Left lung (tissue), 14 donors: ENCODE measurements at places on chromosomes 5 and 9. TPM values are rescaled to one million over a fixed set of nuclear protein-coding genes. Genes with fewer than 3 reads are reported as not detected.

The EQTN gene
- 0.66 TPM for polyA plus RNA-seq

The PLAC8L1 gene
- polyA plus RNA-seq: 1.8 TPM

DNA sequence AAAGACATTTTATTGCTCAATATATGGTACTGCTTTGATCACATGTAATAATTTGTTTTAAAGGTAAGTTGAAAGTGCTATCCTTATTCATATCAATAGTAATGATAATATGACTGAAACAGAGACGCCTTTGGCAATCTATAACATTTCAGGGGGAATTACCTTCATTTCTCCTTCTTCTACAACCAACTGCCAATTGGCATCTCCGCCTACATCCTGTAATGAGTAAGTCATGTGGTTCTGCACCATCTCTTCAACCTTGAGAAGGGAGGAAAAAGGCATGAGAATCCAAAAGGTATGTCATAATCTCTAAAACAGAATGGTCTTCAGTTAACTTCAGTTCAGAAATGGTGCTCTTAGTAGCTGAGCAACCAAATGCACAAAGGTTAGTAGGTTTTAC, 52.4 kb downstream of the HMGCR start:
- H3K27ac ChIP-seq: no peak overlapping the region
- H3K4me1 ChIP-seq: no peaks in the 10 kb centered on the region
- no peaks in the 10 kb centered on the region for H3K27me3 ChIP-seq
- H3K36me3 ChIP-seq: peaks cover 74% of the 10 kb centered on the region
- no peak for DNase-seq
- no peak overlapping the region for H3K4me3 ChIP-seq

GRCh38 chr5:354581-355378, 33.3 kb downstream of the AHRR start:
- no peak overlapping the region for H3K27ac ChIP-seq
- no peak overlapping the region for H3K4me3 ChIP-seq
- no peak for DNase-seq
- H3K36me3 ChIP-seq: no peaks in the 10 kb centered on the region
- no peaks in the 10 kb centered on the region for H3K27me3 ChIP-seq
- H3K4me1 ChIP-seq: no peaks in the 10 kb centered on the region

The CCNO gene
- polyA plus RNA-seq: 4.6 TPM

The CTNND2 gene
- polyA plus RNA-seq: 4.2 TPM

- H3K36me3 ChIP-seq: no peaks in the 10 kb centered on the region
- no peak overlapping the region for H3K4me3 ChIP-seq
- H3K27me3 ChIP-seq: no peaks in the 10 kb centered on the region
- no peak for DNase-seq
Observed at GRCh38 chr9:121261107-121261460, 6.9 kb upstream of the GSN start.

DNA sequence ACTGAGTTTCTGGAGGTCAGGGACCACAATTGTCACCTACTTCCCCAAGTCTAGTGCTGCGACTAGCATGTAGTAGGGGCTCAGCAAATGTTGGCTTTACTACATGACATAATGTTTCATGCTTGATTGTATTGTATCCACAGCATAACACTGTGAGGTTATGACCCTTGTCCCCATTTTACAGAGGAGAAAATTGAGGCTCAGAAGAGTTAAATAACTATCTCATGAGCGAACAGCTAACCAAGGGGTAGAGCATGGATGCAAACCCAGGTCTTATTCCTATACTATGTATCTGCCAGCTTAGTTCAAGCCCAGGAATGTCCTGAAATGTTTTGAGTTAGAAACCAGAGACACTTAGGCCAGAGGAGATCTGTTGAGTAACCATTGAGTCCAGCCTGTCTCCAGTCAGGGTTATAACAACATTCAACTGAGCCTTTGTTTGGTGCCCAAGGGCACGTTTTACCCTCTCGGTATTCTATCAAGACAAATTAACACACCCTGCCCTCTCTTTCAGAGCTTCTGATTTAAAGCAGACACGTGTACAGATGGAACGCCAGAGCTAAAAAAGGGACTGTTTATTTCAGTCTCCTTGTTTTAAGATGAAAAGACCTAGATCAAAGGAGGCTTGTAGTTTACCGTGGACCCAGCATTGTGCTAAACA, 16.5 kb downstream of the ANGPTL2 start:
- no peaks in the 10 kb centered on the region for H3K27me3 ChIP-seq
- no peaks in the 10 kb centered on the region for H3K4me1 ChIP-seq
- DNase-seq: no peak

The DTWD2 gene
- polyA plus RNA-seq: 8.0 TPM

The WNT8A gene
- polyA plus RNA-seq: not detected

The UTP15 gene
- 18.0 TPM for polyA plus RNA-seq

GRCh38 chr5:141910271-141910673, 13.4 kb upstream of the DELE1 start:
- H3K36me3 ChIP-seq: no peaks in the 10 kb centered on the region
- peaks cover 24% of the 10 kb centered on the region for H3K27me3 ChIP-seq
- no peak overlapping the region for H3K27ac ChIP-seq
- peaks cover 10% of the 10 kb centered on the region for H3K4me1 ChIP-seq

The SLC4A9 gene
- polyA plus RNA-seq: 0.10 TPM

GRCh38 chr5:73433272-73433981, 15.2 kb downstream of the FOXD1 start:
- no peak overlapping the region for H3K4me3 ChIP-seq
- peaks cover 90% of the 10 kb centered on the region for H3K27me3 ChIP-seq
- no peak overlapping the region for H3K27ac ChIP-seq

GRCh38 chr5:142225141-142225540, 99.7 kb downstream of the SPRY4 start:
- H3K27ac ChIP-seq: no peak overlapping the region
- H3K27me3 ChIP-seq: no peaks in the 10 kb centered on the region
- peaks cover 11% of the 10 kb centered on the region for H3K4me1 ChIP-seq
- no peaks in the 10 kb centered on the region for H3K36me3 ChIP-seq
- no peak overlapping the region for H3K4me3 ChIP-seq

- peak overlapping the region; percentile 79 for H3K4me3 ChIP-seq
- H3K36me3 ChIP-seq: no peaks in the 10 kb centered on the region
- peak; percentile 31 for DNase-seq
Observed at GRCh38 chr9:32524892-32525708, 896 bp downstream of the RIGI start.

The STPG3 gene
- polyA plus RNA-seq: 1.3 TPM

The PRLR gene
- polyA plus RNA-seq: 2.5 TPM

DNA sequence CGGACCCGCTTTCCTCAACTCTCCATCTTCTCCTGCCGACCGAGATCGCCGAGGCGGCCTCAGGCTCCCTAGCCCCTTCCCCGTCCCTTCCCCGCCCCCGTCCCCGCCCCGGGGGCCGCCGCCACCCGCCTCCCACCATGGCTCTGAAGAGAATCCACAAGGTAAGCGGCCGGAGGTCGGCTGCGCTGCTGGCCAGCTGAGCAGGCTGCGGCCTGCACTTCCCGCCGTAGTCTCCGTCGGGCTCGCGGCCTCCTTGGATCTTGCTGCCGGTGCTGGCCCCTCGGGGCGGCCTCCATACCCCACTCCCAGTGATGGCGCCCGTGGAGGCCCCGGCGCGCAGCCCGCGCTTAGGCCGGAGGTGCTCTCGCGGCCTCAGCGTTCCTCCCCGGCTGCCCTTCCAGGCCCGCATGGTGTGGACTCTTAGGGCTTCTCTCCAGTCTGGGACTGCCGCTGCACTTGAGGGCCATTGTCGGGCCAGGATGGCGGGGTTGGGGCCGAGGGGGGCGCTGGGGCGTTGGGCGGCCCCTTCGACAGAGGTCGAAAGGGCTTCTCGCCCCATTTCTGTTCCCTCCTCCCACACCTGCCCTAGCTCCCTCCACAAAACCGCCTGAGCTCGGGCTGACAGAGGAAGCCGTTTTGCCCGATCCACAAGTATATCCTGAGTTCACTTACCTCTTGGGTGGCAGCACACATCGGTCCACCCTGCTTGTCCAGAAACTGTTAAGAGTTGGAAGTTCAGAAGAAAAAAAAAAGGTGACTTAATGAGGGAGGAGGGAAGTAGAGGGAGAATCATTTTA, 714 bp downstream of the UBE2D2 start:
- H3K4me3 ChIP-seq: peak overlapping the region; percentile 77
- no peaks in the 10 kb centered on the region for H3K36me3 ChIP-seq
- no peaks in the 10 kb centered on the region for H3K27me3 ChIP-seq

- H3K4me3 ChIP-seq: no peak overlapping the region
- H3K27ac ChIP-seq: no peak overlapping the region
- H3K4me1 ChIP-seq: no peaks in the 10 kb centered on the region
- H3K36me3 ChIP-seq: no peaks in the 10 kb centered on the region
Observed at GRCh38 chr5:178340637-178341036, 108.0 kb upstream of the PHYKPL start.

DNA sequence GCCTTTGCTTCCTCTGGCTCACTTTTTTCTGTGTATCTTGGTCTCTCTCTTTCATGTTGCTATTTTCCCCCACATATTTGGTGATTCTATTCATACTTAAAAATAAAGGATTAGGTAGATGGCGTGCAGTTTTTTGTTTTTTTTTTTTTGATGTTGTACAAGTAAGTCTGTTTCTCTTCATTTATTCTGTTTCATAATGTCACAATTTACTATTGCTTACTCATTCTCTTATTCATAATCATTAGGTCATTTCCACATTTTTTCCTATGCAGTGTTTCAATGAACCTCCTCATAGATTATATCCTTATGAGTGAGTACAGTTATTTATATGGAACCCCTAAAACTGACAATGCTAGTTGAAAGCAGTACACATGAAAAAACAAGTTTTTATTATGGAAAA, 136.3 kb downstream of the APBA1 start:
- H3K4me1 ChIP-seq: no peaks in the 10 kb centered on the region
- no peaks in the 10 kb centered on the region for H3K27me3 ChIP-seq
- no peak for DNase-seq
- H3K36me3 ChIP-seq: no peaks in the 10 kb centered on the region
- no peak overlapping the region for H3K27ac ChIP-seq

DNA sequence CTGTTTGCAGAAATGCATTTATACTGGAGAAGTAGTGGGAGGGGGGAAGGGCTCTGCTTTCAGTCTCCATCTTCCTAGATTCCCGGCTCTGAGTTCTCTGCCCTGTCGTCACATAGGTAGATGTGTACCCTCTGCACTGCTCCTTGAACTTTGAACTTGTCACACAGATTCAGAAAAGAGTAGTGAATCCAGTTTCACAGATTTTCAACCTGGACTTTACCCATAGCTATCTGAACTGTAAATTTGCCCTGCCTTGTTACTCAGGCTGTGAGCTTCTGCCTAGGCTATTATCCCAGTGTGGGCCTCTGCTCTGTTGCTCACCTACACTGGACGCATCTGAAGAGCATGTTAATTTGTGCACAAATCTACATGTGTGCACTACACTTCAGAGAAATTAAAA, 12.8 kb upstream of the C9orf152 start:
- no peaks in the 10 kb centered on the region for H3K36me3 ChIP-seq
- no peak for DNase-seq
- H3K27me3 ChIP-seq: no peaks in the 10 kb centered on the region
- H3K27ac ChIP-seq: no peak overlapping the region
- no peak overlapping the region for H3K4me3 ChIP-seq

The TAF11L10 gene
- polyA plus RNA-seq: not detected

The PTGDS gene
- 59.8 TPM for polyA plus RNA-seq

GRCh38 chr9:27614551-27614950, 41.3 kb upstream of the C9orf72 start:
- no peak for DNase-seq
- H3K4me3 ChIP-seq: no peak overlapping the region
- H3K27ac ChIP-seq: no peak overlapping the region
- no peaks in the 10 kb centered on the region for H3K36me3 ChIP-seq
- H3K4me1 ChIP-seq: no peaks in the 10 kb centered on the region

DNA sequence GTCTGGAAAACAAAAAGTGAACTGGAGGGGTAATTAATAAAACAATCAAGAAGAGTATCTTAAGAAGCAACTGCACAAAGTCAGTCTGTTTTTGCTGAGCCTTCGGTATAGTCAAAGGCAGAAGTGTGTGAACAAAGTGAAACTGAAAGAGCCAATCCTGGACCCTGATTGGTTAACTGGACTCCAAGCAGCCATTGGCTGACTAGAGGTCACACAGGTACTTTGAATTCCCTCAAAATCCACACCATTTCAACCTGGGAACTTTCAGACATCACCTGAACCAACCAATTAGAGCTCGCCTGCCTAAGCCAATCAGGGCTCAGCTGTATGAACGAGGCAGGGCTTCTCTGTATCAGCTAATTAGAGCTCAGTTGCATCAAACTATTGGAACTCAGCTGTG, 286.7 kb downstream of the TLE4 start:
- no peak overlapping the region for H3K4me3 ChIP-seq
- no peaks in the 10 kb centered on the region for H3K27me3 ChIP-seq

DNA sequence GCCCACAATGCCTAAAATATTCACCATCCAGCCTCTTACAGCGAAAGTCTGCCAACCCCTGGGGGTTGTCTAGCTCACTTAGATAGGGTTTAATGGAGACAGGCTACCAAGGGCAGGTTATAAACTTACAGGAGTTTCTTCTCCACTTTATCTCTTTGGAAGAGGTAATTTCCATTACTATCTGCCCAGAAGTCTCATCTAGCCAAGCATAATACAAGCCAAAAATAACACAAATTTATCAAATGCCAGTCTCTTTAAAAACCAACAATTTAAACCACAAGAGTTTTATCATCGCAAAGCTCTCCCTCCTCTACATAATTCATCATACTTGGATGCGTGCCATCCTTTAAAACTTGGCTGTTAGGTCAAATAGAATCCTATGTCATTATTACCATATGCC, 6.2 kb downstream of the RBM22 start:
- no peaks in the 10 kb centered on the region for H3K27me3 ChIP-seq
- no peak overlapping the region for H3K4me3 ChIP-seq
- H3K27ac ChIP-seq: no peak overlapping the region

DNA sequence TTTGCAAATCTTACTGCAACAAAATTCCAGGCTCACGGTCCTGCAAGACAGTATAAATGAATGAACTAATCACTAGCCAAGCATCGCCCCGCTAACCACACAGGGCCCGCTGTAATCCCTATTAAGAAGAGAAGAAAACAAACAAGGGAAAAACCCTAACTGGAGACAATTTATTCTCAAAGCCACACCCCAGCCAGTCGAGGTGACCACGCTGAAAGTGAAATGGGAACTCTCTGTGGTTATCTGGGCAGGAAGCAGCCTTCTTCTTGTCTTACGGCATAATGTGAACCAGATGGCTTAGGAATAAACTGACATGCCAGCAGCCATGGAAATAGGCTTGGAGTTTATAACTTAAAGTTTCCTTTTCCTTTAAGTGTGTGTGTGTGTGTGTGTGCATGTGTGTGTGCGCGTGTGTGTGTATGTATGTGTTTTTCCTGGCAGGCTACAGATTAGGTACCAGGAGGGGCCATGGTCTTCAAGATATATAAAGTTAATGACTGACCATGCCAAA, 120.2 kb downstream of the SEMA6A start:
- peaks cover 3% of the 10 kb centered on the region for H3K36me3 ChIP-seq
- H3K27me3 ChIP-seq: no peaks in the 10 kb centered on the region

DNA sequence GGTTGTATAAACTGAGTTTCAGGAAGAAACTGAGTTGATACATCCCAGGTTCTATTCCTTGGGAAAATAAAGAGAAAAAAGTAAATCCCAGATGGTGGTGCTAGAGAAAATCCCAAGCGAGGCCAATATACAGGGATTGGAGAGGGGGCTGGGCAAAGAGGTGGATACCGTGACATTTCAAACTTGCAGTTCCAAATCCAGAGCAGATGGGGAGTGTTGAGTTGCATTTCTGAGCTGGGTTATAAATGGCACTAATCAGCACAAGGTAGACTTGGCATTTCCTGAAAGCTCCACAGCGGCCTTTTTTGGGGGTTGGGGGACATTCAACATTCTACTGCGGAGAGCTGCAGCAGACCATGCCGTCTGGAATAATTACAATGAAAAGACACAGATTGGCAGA, 224.4 kb downstream of the NXNL2 start:
- DNase-seq: no peak
- H3K36me3 ChIP-seq: no peaks in the 10 kb centered on the region
- H3K27ac ChIP-seq: no peak overlapping the region

The PCDHGA12 gene
- polyA plus RNA-seq: 2.6 TPM
